8988T (cell line): ENCODE measurements at places on chromosomes 7 and 10.

DNA sequence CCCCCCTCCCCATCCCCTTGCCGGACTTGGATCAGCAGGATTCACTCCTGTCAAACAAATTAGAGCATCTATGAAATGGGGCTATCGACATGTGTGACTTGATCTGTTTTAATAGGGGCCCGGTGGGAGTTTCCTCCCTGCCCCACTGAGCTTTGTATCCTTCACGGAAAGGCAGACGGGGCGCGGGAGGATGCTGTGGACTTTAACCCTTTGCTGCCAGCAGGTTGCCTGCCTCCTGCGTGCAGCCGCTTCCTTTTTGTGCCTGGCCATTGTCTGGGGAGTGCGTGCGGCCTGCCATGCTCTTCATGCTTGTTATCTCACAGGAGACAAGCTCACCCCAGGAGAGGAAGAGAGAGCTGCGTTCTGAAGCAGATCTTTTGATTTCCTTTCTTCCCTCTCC is 512.8 kb upstream of the GALNT17 start:
- DNase-seq: no peak

DNA sequence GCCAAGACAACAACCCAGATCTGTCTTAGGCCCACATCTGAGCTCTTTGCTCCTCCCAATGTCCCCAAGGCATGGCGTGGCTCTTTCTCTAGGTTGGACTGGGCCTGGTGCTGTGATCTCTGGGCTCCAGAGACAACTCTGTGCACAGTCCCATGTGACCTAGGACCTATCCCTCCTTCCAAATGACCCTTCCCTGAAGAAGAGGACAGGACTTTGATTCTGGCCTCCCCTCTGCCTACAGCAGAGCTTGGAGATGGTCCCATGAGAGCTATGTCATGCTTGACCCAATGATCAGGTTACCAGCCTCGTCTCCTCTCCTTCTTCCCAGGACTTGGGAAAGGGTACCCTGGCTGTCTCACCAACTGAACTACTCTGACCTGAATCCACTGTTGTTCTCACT is 296.3 kb upstream of the GALNT17 start:
- DNase-seq: no peak

GRCh38 chr7:98254951-98255610 is 3.0 kb upstream of the TECPR1 start:
- no peak for DNase-seq

DNA sequence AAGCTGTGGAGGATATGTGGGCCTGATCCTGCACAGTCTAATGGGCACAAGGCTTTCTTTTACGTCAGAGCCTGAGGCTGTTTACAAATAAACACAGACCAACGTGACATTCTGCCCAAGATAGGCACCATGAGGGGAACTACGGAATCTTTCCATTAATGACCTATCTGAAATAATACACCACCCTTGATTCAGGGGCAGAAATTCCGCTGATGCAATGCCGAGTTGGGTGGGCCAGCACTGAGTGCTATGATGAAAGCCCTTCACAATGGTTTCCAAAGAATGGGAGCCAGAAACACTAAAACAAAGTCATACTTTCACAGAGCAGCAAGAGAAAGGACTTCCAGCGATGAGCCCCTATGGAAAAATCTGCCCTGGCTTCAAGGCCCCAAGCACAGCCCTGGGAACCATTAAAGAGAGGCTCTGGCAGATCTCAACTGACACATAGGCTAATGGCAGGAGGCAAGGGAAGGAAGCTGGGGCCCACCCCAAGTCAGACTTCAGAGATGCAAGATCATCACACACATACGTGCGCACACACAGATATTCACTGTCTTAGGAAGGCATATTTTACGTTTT is 72.2 kb upstream of the DLX6 start:
- DNase-seq: no peak

DNA sequence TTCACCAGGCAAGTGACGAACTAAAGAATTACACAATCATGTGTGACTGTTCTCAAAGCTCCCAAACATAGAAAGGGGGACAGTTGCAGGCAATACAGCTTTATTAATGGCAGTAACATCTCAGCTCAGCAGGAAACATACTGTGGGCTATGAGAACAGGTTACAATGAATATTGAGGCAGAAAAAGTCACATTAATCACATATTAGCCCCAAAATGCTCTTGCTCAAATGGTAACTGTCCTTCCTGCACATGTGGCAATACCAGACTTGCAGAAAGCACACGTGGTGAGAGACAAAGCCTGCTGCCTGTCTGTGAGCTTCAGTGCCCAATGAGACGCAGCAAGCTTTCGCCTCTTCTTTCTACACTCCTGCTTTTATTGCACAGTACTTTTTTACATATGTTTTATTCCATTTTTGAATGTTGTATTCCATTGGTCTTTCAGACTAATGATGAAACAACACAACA is 104.9 kb upstream of the ACBD5 start:
- DNase-seq: no peak
